ENCODE measurements at places on chromosomes 6 and 20.

GRCh38 chr6:18693881-18694280 lies 306.7 kb downstream of the RNF144B start:
- DNase-seq = no peak

GRCh38 chr20:19453410-19453809 lies 241.0 kb downstream of the SLC24A3 start:
- no peak for DNase-seq

DNA sequence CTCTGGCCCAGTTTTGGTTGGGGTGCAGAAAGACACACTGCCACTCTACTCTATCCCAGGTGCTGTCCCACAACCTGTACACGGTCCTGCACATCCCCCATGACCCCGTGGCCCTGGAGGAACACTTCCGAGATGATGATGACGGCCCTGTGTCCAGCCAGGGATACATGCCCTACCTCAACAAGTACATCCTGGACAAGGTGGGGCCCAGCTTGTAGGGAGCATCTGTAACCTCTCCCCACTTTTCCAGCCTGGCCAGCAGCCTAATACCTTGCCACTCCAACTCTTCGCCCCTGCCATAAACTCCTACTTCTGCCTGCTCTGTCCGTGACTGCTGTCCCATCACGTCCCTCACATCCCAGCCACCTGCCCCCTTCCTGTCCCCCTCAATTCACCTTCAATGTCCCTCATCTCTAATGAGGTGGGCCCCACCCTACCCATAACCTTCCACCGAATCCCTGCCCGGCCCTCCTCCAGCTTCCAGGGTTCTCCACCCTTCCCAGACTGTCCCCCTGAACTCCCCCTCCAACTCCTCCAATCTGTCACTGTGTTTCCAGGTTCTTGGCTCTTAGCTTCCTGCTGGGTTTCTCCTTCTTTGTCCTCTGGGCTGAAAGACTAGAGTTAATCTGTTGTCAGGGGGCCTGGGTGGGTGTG lies 12.1 kb downstream of the DEF6 start:
- DNase-seq = no peak

DNA sequence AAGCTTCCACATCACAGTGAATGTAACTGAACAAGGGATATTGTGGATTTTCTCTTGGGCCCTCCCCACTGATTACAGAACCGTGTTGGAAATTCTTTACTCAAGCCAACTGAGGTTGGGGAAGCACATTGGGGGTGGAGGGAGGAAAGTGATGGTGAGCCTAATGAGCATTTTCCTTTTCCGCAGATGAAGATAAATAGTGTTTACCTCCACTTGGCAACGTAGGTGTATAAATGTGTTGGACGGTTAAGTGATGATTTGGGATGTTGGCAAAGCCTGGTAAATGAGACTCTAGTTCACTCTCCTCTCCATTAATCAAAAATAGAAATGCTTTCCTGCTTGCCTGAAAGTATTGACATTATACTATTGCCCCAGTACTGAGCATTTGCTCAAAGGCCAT lies 27.1 kb upstream of the NRN1 start:
- no peak for DNase-seq

DNA sequence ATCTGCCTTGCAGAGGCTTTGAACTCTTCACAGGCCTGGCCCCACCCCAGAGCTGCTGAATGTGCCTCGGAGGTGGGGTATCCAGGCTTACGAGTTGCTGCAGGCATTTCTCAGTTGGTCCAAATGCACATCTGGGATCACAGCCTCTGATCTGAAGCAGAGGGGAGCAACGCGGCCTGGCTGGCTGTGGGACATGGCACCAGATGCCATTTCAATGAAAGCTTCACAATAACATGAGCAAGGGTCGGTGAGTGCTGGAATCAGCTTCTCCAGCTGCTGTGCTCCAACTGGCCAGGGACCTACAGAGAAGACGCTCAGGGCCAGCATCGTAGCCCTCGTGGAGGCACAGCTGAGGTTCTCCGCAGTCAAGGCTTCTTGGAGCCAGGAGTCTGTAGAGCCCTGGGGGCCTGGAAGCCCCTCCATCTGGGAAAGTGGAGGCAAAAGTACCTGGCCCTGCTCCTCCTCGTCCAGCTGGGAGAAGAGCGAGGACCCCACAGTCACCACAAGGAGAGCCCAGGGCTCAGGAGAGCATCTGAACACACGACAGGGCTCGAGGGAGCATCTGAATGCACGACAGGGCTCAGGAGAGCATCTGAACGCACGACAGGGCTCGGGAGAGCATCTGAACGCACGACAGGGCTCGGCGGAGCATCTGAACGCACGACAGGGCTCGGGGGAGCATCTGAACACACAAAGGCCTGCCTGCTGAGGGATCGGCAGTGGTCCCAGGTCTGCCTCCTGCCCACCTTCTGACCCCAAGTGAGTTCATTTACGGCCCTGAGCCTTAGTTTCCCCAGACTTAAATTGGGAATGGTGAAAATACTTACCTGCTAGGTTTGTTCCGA lies 165.2 kb downstream of the DLL1 start:
- DNase-seq = no peak

DNA sequence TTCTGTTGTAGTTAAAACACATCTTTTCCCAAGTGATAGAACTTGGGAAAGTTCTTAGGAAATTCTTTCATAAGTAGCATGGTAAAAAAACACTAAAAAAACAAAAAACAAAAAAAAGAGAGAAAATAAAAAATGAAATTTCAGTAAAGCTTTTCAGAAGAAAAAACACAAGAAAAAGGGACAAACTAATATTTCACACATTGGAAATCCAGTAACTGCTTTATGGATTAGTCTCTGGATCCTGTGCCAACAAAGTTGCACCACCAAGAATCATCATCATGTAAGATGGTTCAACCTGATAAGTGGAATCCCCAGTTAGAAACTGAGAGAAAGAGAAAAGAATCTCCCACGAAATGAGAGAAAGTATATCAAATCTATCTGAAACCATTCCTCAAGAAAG lies 144.2 kb downstream of the GMDS start:
- no peak for DNase-seq

- no peak for DNase-seq
These were observed 12.7 kb downstream of the TRIM31 start for GRCh38 chr6:30100154-30100553.

DNA sequence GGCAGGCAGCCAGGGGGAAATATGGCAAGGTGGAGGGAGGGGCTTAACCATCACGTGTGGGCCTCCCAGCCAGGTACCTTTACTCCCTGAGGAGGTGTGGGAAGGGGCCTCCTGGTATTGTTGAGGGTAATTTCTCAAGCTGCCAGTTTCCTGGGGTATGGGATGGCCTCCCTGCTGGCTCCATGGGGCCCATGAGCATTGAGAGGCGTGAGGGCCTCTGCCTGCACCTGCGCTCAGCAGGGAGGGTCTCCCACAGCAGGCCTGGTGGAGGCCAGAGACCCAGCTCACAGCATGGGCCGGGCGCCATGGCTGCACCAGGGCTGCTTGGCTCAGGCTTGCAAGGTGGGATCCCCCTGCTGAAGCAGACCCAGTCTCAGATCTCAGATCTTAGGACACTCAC lies 113.0 kb downstream of the GRM4 start:
- no peak for DNase-seq

DNA sequence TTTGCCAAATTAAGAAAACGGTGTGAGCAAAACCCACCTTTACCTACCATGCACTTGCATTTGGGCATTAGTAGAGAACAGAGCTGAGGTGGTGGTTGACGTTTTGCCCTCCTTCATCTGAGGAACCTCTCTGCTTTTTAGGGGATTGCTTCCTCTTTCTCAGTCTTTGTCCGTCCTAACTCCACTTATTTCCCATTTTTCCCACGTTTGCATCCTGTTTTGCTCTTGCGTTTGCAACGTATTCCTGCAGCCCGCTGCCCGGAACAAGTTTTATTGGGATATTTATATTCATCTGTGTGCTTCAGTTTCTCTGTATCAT lies 374 bp upstream of the SERINC1 start:
- DNase-seq = no peak

Data from activated CD8-positive, alpha-beta memory T cell treated with anti-CD3 and anti-CD28 coated beads for 48 hours (primary cell).